ENCODE measurements at places on chromosomes 5 and 9. TPM values are rescaled to one million over a fixed set of nuclear protein-coding genes. Genes with fewer than 3 reads are reported as not detected.

GRCh38 chr5:127064253-127064840 is 9.0 kb downstream of the C5orf63 start:
- DNase-seq = no peak

GRCh38 chr9:101860920-101861319 is 122.5 kb upstream of the GRIN3A start:
- DNase-seq = no peak

Gene SREK1IP1
- polyA plus RNA-seq = 6.5 TPM

DNA sequence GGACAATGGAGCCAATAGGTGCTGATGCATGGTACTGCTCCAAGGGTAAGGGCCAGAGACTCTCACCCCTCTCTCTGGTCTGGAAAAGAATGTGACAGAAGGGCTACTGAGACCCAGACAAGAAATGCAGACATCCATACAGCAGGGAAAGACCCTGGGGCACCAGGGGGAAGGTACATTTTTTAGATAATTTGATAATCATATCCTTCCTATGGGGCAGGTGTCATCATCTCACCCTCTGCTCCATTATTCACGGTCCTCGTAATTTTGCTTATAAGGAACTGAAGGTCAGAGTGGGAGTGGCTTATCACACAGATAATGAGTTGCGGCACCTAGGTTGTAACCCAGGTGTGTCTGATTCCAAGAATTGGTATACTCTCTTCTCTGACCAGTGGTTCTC is 90.0 kb downstream of the TRIM32 start:
- DNase-seq = no peak

GRCh38 chr9:129176701-129177442 is 1.2 kb downstream of the IER5L start:
- DNase-seq = peak; percentile 75

DNA sequence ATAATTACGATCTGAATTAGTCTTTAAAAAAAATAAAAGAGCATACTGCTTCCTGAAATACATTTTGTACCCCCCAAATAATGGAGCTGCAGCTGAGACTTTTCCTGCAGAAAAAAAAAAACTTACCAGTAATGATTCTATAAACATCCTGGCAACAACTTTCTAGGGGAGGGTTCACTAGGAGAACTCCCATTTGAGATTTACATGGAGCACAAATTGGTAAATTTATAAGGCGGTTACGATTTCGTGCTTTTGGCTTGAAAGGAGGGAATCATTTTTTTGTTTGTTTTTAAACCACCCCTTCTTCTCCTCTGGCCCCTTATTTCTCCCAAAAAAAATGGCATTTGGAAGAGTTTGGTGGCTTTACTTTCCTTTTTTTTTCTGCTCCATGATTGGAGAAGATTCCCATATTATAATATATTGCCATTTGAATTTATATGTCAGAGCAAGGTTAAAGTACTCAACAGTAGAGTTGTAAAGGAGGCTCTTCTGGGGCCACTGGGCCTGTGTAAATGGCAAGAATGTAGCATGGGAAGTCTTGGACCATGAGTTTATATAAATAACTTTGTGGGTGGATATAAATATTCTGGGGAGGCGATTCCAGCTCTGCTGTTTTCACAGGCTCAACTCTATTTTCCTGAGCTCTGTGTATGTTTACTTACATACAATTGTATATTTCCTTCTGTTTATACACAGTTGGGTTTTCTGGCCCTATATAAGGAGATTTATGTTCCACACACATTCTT is 159.9 kb downstream of the CSNK1G3 start:
- no peak for DNase-seq

DNA sequence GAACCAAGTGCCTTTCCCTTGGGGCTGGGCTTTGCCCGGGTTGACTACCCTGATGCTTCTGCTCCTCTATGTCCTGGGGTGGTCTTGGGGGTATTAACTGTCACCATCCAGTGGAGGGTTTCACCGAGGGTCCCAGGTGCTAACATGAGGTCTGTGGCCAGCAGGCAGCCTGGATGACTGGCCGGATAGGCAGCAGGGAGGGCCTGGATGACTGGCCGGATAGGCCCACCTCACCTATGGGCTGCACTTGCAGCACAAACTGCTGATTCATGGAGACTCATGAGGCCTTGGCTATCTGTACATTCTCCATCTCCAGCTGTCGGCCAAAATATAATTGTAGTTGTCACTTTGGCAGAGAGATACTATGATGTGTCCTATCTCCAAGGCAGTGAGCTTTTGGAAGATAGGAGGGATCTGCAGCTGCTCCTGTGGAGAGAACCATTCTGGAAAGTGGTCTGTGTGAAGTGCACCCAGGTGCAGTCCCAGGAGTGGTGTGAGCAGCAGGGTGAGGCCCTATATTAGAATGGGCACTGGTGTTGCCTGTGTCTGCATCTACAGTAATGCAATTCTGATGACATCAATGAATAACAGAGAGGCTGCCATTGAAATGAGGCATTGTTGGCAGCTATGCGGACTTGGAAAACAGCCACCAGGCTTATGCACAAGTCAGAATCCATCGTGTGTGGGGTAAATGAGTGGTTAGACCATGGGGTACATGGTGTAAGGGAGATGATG is 26.3 kb upstream of the CDKN2AIPNL start:
- no peak for DNase-seq

GRCh38 chr5:41127967-41128690 is 57.0 kb upstream of the MROH2B start:
- DNase-seq = peak; percentile 6

GRCh38 chr5:63923914-63924313 is 38.3 kb downstream of the HTR1A start:
- no peak for DNase-seq

Gene IGFBPL1
- polyA plus RNA-seq = not detected

DNA sequence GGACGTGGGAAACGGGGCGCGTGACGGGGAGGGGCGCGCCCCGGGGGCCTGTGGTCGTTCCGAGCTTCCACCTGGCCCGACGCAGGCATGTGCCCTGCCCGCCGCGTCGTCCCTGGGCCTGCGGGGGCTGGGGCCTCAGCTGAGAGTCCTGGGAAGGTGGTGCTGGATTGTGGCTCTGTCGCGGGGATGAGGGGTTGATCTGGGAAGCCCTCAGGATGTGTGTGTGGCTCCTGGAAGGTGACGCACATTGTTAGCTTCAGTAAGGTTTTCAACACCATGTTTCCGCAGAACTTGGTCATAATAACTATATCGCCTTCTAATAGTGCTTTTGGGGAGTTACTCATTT is 589.1 kb downstream of the MTRR start:
- DNase-seq = peak; percentile 18

GRCh38 chr5:98309785-98310598 is 463.5 kb upstream of the RGMB start:
- no peak for DNase-seq

DNA sequence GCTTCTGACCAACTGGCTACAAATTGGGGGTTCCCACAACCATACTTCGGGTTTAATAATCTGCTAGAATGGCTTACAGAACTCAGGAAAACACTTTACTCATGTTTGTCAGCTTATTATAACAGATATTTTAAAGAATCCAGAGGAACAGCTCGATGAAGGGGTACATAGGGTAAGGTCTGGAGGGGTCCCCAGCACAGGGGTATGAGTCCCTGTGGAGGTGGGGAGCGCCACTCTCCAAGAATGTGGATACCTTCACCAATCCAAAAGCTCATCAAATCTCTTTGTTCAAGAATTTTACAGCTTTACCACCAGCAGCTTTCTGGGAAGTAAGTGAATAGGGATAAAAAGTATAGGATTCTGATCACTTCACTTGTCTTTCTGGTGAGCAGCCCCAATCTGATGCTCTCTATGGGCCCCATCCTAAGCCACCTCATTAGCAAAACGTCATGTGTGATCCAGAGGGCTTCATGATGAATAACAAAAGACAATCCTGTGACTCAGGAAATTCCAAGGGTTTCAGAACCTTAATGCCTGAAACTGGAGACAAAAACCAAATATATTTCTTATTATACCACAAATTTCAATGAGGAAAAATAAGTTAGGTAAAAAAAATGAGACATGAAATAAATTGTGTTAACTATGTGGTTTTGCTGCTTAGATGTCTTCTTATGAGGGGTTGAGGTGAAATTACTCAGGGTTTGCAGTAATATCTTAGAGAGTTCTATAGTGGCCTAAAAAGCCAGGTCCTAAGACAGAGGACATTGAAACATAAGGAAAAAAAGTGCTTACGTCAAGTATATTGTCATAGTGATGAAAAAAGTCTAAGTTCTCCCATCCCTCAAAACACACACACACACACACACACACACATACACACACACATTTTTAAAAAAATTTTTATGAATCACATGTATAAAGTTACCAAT is 290.5 kb downstream of the ANXA1 start:
- no peak for DNase-seq

DNA sequence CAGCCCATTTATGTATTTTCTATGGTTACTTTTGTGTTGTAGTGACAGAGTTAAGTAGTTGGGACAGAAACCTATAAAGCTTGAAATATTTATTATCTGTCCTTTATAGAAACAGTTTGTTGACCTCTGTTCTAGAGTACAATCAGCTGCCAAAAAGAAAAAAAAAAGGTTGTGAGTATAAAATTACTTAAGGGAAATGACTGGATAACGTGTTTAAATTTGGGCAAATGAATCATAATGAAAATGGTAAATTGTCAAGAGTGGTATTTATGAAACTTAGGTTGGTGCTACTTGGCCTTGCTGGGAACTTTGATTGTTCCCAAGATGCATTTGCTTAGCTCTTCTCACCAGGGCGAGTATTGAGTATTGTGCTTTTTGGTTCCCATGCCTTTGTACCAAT is 70.2 kb upstream of the IL6ST start:
- DNase-seq = no peak

GRCh38 chr9:34701769-34702736 is 7.9 kb downstream of the CCL21 start:
- peak; percentile 80 for DNase-seq

GRCh38 chr5:133142782-133143181 is 91.0 kb downstream of the HSPA4 start:
- DNase-seq = no peak

Gene RASGRF2
- polyA plus RNA-seq = 2.4 TPM

Gene PCDHA11
- polyA plus RNA-seq = not detected

Gene SPINK13
- polyA plus RNA-seq = not detected

- DNase-seq = no peak
Observed at GRCh38 chr9:132003896-132004295, 75.8 kb downstream of the MED27 start.

GRCh38 chr9:92707530-92707929 is 37.6 kb upstream of the IPPK start:
- DNase-seq = no peak

DNA sequence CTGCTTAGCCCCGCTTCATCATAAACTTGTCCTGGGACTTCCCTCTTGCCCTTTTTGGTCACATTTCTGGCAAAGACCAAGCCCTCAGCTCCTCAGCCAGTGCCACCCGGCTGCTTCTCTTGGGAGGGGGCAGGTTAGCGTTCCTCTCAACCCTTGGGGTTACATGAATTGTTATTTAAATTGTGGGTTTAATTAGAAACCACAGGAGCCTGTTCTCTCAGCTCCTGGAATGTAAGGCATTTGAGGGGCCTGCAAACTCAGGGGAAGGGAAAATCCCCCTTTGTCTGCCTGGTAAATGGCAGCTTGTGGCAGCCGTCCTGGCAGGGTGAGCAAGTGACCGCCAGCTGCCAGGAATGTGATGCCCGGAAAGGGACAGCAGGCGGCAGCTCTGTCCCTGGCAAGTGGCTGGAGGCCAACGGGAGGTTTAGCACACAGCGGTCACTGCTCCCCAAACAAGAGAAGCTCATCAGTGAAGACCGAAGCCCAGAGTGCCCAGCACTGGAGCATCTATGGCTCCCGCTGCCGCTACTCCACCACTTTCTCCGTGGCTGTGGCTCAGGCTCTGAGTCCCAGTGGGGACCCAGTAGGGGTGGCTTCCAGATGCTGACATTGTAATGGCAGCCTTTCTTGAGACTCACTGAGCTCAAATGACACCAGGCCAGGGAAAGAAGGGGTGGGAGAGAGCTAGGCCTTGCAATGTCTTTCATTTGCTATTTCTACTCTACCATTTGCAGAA is 51.7 kb downstream of the SHB start:
- no peak for DNase-seq

Gene SCAI
- polyA plus RNA-seq = 0.22 TPM

DNA sequence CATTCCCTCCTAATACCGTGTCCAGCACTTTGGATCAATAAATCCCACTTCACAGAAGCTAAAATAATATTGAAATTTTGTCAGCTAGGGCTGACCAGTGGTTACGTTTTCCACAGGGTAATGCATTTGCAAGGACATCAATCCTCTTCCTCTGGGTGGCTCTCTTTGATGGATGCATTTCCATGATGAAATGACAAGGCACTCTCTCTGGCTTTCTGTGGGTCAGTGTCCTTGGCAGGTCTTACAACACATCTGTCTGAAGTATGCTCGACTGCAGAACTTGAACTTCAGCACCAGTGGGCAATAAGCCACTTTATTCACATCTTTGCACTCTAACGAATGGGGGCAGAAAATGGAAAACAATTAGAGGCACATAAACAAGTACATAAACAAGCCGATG is 330.1 kb downstream of the ADAMTS6 start:
- peak; percentile 21 for DNase-seq

Gene CER1
- 0.04 TPM for polyA plus RNA-seq

DNA sequence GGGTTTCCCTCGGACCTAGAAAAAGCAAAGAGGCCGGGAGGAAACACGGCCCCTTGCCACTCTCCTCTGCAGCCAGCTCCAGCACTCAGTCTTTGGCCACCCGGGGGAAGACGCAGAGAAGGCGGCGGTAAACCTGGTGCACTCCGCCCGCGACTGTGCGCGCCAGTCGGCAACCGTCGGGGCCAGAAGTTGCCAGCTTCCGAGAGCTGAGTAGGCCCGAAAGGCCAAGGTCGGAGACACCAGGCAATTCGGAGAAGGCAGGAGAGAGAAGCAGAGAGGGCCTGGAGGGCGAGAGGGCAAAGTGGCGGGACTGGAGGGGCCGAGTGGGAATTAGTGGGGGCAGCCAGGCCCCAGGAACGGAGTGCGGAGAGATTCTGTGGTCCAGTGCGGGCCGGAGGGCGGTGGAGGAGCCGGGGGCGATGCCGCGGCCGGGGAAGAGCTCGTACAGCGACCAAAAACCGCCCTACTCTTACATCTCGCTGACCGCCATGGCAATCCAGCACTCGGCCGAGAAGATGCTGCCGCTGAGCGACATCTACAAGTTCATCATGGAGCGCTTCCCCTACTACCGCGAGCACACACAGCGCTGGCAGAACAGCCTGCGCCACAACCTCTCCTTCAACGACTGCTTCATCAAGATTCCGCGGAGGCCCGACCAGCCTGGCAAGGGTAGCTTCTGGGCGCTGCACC is at the start of gene FOXB2:
TSS of gene FOXB2 (plus strand) at position 420 of the 690 bp plus-strand sequence. CDS start at position 420, 0 bp downstream.
- no peak for DNase-seq

Gene GFPT2
- 1.1 TPM for polyA plus RNA-seq

DNA sequence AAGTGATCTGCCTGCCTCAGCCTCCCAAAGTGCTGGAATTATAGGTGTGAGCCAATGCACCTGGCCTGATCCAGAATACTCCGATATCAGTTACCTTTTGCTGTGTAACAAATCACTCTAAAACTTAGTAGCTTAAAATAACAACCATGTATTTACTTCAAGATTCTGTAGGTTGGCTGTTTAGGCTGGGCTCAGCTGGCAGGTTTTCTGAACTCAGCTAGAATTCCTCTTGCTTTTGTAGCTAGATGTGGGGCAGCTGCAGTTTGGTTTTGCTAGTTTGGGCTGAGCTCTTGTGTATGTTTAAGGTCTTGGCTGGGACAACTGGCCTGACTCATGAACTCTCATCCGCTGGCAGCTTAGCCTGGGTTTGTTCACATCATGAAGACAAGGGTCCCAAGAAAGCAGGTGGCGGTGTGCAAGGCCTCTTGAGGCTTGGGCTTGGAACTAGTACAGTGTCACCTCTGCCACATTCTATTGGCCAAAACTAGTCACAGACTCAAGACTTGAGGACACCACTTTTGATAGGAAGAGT is 138.3 kb upstream of the SHB start:
- no peak for DNase-seq

Gene ANKRD18B
- 0.48 TPM for polyA plus RNA-seq
